ENCODE measurements at places on chromosomes 6 and 20. TPM values are rescaled to one million over a fixed set of nuclear protein-coding genes. Genes with fewer than 3 reads are reported as not detected.

Gene SPTLC3
- 38.8 TPM for total RNA-seq

Gene ADGB
- total RNA-seq, result 0.40 TPM

Gene SLA2
- 0.50 TPM for total RNA-seq

DNA sequence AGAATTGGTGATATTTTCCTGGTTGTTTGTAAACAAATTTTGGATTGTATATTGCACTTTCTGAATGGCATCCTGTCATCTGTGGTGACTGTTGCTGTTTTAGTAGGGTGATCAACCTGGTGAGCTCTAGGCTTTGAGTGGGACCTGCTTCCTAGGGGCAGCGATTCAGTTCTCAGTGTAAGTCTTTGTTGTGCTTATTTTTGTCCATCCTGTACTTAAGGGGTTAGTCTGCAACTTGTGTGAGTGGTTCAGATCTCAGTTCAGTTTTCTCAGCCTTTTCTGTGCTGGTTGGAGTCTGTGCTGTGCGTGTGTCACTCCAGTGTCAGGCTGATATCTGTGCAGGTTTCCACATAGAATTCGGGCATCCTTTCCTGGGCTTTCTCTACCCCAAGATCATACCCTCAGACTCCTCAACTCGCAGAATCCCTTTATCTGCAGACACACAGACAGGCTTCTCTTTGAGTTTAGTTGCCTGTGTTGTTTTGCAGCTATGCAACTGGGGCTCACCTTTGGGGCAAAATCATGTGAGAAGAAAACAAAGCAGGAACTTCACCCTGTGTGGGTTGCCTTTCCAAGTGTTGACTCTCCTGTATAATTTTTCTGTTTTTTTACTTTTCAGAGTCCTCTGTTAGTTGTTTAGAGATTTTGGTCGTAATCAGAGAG is 177.7 kb downstream of the FARS2 start:
- DNase-seq, result no peak

GRCh38 chr20:63210011-63210605 is 5.8 kb downstream of the YTHDF1 start:
- no peak for DNase-seq

- DNase-seq, result no peak
Observed at GRCh38 chr6:15368186-15368585, 122.3 kb downstream of the JARID2 start.

Gene RNF5
- total RNA-seq, result 112 TPM

DNA sequence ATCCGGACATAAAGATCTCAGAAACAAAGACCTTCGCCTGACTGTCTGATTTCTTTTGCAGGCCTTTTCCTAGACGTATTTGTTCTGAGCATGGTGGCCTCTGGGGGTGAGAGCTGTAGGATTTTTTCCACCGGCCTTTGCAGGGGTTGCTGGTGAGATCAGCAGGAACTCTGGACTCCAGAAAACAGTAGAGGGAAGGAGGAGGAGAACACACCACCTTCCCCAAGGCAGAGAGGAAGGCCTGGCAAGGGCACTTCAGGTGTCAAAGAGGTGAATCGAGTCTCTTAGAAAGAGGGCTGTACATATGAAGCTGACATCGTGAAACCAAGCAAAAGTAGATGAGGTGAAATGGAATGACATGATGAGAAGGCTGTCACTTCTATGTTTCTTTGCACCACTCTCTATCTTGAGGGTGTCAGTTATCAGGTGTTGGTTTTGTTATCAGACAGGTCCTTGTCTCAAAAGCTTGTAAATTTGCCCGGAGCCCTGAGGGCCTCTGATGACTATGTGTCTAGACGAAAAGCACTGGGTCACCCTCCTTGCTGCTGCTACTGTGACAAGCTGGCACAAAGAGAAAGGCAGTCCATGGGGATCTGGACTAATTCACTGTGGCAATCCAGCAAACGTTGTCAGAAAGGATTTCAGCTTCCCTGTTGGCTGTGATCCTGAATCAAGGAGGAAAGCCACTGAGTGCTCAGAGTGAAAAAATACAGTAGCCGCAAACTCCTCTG is 91.3 kb upstream of the MAP3K7 start:
- no peak for DNase-seq

GRCh38 chr6:53302678-53303360 is 45.9 kb downstream of the ELOVL5 start:
- no peak for DNase-seq

DNA sequence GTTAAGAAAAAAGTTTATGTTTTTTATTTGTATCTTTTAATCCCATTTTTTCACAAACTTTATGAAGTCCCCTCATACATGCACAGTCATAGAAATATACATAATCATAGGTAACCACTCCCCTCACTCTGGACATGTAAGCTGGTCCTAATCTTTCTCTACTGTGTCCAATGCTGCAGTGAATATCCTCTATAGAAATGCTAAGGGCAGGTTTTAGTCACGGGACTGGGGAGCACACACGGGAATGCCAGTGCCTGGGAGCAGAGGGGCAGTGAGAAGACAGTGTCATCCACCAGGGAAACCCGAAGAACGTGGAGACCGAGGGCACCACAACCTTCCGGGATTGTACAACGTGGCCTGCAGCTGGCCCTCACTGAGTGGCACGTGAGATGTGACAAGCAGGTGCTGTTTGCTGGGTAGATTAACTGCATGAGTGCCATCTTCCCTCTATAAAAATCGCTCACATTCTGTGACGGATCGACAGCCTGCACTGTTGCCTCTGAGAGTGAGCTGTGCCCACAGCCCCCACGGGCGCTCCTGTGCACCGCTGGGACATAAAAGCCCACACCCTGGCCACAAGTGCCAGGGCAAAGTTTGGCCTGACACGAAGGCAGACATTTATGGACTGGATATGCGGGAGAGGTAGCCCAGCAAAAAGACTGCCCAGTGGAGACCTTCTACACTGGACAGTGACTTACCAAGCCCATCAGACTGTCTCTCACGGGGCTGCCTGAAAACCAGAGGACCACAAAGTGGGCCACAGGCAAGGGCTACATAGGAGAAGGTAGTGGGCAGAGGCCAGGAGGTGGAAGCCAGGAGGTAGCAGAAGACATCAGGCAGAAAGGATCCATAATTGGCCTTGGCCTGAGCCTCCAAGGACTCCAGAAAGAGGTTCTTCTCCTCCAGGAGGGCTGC is 63.2 kb downstream of the FGD2 start:
- no peak for DNase-seq

- peak; percentile 32 for DNase-seq
Observed at GRCh38 chr6:7254980-7255835, 57.8 kb downstream of the SSR1 start.

- DNase-seq, result peak; percentile 23
Observed at GRCh38 chr20:50475681-50476292, 34.4 kb upstream of the PTPN1 start.

Data from thyroid gland (tissue), 4 donors.